Astrocyte (in vitro differentiated cells and primary cell): ENCODE measurements at places on chromosomes 16 and 17. TPM values are rescaled to one million over a fixed set of nuclear protein-coding genes. Genes with fewer than 3 reads are reported as not detected.

DNA sequence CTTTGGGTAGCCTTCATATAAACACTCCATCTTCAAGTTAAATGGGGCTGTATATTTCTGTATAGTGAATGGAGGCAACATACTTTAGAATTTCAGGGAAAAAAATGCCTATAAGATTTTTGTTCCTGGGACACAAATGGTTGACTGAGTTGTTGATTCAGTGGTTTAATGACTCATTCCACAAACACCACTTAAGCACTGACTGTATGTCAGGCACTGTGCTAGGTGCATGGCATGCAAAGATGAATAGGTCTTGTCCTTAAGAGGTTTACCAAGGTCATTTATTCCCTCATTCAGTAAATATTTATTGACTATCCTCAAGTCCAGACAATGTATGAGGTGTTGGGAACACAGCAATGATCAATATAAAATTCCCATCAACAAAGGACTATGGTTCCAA lies 417.1 kb downstream of the CA10 start:
- H3K36me3 ChIP-seq, result no peaks in the 10 kb centered on the region
- H3K27me3 ChIP-seq, result no peaks in the 10 kb centered on the region
- no peak overlapping the region for H3K4me3 ChIP-seq
- H3K4me1 ChIP-seq, result no peaks in the 10 kb centered on the region
- H3K27ac ChIP-seq, result no peak overlapping the region

- H3K27ac ChIP-seq, result no peak overlapping the region
- peaks cover 40% of the 10 kb centered on the region for H3K4me1 ChIP-seq
- no peaks in the 10 kb centered on the region for H3K36me3 ChIP-seq
- H3K4me3 ChIP-seq, result no peak overlapping the region
Observed at GRCh38 chr17:47717261-47717697, 15.8 kb upstream of the TBX21 start.

The NHERF2 gene
- 92.5 and 106 TPM in 2 replicates for total RNA-seq

DNA sequence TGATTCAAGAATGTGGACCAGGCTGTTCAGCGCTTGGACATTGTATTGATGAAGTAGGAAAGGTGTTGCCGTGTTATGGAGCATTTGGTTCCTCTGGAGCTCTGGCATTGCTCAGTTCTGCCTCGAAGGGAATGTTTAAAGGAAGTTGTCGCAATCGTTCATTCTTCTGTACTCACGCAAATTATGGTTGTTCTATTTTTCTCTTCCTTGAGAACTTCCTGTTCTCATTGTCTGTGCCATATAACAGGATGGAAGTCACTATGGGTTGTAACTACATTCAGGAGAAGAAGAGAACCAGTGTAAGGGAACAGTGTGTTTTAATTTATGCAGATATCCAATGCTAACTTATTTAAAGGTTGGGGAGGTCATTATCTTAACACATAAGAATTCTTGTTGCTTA lies 13.0 kb downstream of the PCTP start:
- H3K36me3 ChIP-seq, result no peaks in the 10 kb centered on the region
- no peak overlapping the region for H3K27ac ChIP-seq
- no peak overlapping the region for H3K4me3 ChIP-seq
- H3K4me1 ChIP-seq, result no peaks in the 10 kb centered on the region
- DNase-seq, result no peak

DNA sequence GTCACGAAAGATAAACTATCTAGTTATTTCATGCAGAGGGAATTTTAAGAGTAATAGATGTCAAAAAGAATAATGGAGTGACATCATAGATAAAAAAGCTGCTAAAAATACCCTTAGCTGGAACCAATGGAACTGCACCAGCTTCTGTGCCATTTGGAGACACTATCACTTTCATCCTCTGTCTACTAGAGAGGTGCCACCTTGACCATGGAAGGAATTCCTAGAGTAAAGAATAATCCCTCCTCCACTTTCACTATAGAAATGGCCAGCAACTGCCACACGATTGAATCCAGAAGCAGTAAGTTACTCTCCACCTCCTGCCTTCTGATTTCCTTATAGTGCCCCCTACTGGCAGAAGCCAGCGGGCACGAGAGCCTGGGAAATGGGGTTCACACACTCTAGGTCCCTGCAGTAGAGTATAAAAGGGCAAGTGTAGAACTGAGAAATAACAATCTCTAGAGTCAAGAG lies 2.8 kb upstream of the ALDH3A2 start:
- no peak overlapping the region for H3K4me3 ChIP-seq
- no peak overlapping the region for H3K27ac ChIP-seq
- DNase-seq, result peak; percentile 19
- H3K36me3 ChIP-seq, result no peaks in the 10 kb centered on the region
- peaks cover 17% of the 10 kb centered on the region for H3K4me1 ChIP-seq

DNA sequence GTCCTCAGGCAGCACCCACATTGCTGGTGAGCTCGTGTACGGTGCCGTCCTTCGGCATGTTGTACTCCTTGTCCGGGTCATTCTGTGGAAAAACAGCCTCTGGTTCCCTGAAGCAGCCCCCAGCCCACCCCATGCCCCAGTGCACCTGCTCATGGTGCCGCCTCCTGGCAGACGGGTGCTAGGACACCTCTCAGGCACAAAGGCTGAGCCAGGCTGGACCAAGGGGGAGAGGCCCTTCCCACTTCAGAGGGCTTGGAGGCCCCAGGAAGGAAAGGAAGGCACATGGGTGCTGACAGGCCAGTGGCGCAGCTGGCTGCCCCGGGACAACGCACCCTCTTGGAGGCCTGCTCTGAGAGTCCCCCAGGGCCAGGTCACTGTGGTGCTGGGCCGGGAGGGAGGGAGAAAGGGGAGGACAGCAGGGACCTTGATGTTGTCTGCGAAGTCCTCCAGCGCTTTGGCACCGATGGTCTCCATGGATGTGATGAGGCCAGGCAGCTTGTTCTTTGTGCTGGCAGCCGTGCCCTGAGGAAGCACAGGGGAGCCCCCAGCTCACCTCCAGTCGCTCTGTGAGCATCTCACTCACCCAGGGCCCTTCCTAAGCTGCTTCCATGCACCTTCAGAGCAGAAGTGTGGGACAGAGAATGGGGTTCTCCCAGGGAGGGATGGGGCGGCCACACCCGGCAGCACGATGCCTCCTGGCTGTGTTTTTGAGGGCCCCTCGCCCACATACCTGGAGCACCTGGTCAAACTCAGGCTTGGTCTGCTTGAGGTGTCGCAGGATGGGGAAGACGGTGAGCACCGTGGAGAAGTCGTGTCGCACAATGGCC lies 9.3 kb downstream of the ZACN start:
- peaks cover 21% of the 10 kb centered on the region for H3K36me3 ChIP-seq
- H3K27me3 ChIP-seq, result no peaks in the 10 kb centered on the region
- no peak overlapping the region for H3K27ac ChIP-seq
- no peak for DNase-seq

DNA sequence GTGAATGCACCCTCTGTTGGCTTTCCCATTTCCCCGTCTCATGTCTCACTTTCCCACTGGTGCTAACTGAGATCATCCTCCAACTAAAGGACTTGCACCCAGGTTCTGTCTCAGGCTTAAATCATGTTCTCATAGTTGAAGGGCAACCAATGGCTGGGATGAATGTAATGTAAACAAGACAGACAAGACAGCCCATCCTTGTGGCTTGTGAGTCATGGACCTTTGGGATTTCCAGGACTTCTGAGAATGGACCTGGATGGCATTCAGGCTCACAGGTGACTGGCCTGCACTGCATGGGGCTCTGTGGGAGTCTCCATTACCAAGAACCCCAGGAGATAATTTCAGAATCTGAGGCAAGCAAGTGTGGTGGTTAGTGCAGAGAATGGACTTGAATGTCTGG lies 347.5 kb downstream of the HAPSTR1 start:
- no peak overlapping the region for H3K27ac ChIP-seq
- DNase-seq, result no peak
- no peaks in the 10 kb centered on the region for H3K27me3 ChIP-seq

The CACNG1 gene
- not detected in 2 replicates for total RNA-seq

DNA sequence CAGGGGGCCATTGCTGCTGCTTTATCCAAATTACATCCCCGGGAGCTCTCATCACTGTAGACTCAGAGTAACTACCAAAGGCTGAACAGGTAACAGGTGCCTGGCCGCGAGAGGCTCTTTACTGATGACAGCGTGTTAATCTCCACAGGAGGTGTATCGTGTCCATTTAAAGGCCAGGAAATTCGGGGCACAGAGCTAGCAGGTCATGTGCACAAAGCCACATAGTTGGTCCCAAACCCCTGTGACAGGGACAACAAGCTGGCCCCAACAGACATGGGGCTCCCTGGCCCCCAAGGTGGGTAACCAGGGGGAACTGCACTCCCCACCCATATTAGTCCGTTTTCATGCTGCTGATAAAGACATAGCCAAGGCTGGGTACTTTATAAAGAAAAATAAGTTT lies 55.3 kb upstream of the RBFOX3 start:
- no peaks in the 10 kb centered on the region for H3K27me3 ChIP-seq
- no peak for DNase-seq
- H3K36me3 ChIP-seq, result no peaks in the 10 kb centered on the region
- no peak overlapping the region for H3K4me3 ChIP-seq

GRCh38 chr16:49851468-49851787 lies 4.5 kb downstream of the ZNF423 start:
- no peak for DNase-seq
- no peak overlapping the region for H3K27ac ChIP-seq
- H3K4me1 ChIP-seq, result peaks cover 6% of the 10 kb centered on the region
- no peaks in the 10 kb centered on the region for H3K27me3 ChIP-seq

GRCh38 chr16:87695534-87695933 lies 70.3 kb downstream of the KLHDC4 start:
- no peak for DNase-seq
- H3K27me3 ChIP-seq, result no peaks in the 10 kb centered on the region
- no peak overlapping the region for H3K27ac ChIP-seq
- H3K4me3 ChIP-seq, result no peak overlapping the region
- H3K4me1 ChIP-seq, result no peaks in the 10 kb centered on the region
- no peaks in the 10 kb centered on the region for H3K36me3 ChIP-seq

DNA sequence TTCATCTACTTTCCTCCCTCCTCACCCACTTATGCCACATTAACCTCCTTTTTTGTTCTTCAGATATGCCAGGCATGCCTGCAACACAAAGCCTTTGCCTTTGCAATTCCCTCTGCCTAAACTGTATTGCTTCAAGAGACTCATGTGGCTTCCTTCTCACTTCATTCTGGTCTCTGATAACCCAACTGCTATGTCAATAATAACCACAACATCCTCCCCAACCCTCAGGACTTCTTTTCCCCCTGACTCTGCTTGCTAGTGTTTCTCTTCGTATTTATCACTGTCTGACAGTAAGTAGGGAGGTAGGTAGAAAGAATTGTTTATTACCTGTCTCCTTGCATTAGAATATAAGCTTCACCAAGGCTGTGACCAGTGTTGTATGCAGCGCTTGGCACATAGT lies 22.4 kb downstream of the RBL2 start:
- peaks cover 26% of the 10 kb centered on the region for H3K36me3 ChIP-seq
- no peaks in the 10 kb centered on the region for H3K4me1 ChIP-seq
- no peaks in the 10 kb centered on the region for H3K27me3 ChIP-seq
- H3K4me3 ChIP-seq, result no peak overlapping the region
- DNase-seq, result no peak
- H3K27ac ChIP-seq, result no peak overlapping the region

The SLC5A11 gene
- total RNA-seq, result not detected in 2 replicates

GRCh38 chr16:88533932-88534637 lies 36.1 kb upstream of the ZC3H18 start:
- H3K36me3 ChIP-seq, result no peaks in the 10 kb centered on the region
- peaks cover 6% of the 10 kb centered on the region for H3K27me3 ChIP-seq
- peaks cover 12% of the 10 kb centered on the region for H3K4me1 ChIP-seq
- H3K27ac ChIP-seq, result peak overlapping the region; percentile 19

The CDYL2 gene
- total RNA-seq, result 20.9 and 26.5 TPM in 2 replicates

GRCh38 chr16:59484833-59485516 lies 750.9 kb upstream of the GOT2 start:
- H3K4me3 ChIP-seq, result no peak overlapping the region
- H3K27ac ChIP-seq, result no peak overlapping the region
- H3K36me3 ChIP-seq, result no peaks in the 10 kb centered on the region
- no peaks in the 10 kb centered on the region for H3K27me3 ChIP-seq
- no peaks in the 10 kb centered on the region for H3K4me1 ChIP-seq

DNA sequence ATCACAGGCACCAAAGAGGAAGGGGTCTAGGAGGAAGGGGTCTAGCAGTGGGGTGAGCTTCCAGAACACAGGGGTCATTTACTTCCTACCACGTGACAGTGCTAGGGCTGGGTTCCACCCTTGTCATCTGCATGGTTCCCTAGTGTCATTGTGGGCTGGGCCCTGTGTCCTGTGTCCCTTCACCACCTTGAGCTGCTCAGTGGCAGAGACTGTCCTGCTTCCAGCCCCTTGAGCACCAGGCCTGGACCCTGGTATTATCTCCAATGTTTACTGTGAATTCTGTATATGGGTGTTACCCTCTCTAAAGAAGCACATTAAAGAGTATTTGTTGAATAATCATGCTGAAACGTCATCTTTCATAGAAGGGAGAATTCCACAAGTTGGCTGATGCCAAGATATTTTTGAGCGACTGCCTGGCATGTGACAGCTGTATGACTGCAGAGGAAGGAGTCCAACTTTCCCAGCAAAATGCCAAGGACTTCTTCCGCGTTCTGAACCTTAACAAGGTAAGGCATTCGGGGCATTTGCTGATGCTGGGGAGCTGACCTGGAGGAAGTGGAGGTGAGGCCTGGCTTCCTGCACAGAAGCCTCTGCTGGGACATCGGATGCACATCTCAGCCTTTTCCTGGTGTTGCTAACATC lies 5.5 kb downstream of the NARF start:
- H3K4me1 ChIP-seq, result peaks cover 5% of the 10 kb centered on the region
- H3K27me3 ChIP-seq, result no peaks in the 10 kb centered on the region
- no peak for DNase-seq

GRCh38 chr17:78915872-78916632 lies 9.1 kb downstream of the TIMP2 start:
- H3K27me3 ChIP-seq, result no peaks in the 10 kb centered on the region
- H3K36me3 ChIP-seq, result no peaks in the 10 kb centered on the region
- H3K4me1 ChIP-seq, result peaks cover 20% of the 10 kb centered on the region
- DNase-seq, result peak; percentile 49
- peak overlapping the region; percentile 4 for H3K27ac ChIP-seq

DNA sequence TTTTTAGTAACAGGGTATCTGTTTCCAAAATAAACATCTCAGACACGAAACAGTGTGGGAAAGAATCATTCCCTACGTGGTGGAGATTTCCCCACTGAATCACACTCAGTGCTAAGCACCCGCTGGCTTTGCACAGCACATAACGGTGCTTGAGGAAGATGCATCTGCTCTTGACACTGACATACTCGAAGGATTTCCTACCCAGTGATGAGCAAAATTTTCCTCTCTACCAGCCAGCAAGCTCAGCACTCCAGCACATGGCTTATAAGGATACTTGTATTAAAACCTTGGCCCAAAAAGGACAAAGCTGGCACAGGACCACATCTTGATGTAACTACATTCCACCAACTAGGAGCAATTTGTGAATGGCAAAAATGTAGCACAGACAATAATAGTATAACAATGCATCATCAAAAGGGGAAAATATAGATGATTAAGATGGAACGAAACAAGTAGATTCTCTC lies 59.0 kb downstream of the ANKFY1 start:
- H3K27ac ChIP-seq, result peak overlapping the region; percentile 80
- peaks cover 20% of the 10 kb centered on the region for H3K36me3 ChIP-seq
- H3K4me3 ChIP-seq, result no peak overlapping the region

The EVPLL gene
- not detected in 2 replicates for total RNA-seq
